Right forelimb (tissue), 1 donor: ENCODE measurements at places on chromosomes 2 and 18.

DNA sequence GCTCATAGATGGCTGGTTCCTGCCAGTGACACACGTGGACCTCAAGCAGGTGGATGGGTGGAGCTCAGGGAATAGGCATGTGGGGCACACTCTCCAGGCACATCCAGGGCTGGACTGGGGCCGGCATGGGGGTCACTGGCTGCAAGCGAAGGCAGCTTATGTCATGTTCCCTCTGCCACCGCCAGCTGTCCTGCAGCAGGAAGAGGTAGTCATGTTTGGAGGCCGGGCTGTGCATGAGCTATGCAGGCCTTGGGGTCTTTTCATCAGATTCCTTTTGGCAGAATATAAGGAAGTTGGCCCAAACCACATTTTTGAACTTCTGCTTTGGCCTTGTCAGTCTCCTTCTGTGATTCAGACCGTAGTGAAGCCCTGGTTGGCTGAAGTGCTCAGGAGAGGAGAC is 61.5 kb downstream of the AGAP1 start:
- no peak for DNase-seq

DNA sequence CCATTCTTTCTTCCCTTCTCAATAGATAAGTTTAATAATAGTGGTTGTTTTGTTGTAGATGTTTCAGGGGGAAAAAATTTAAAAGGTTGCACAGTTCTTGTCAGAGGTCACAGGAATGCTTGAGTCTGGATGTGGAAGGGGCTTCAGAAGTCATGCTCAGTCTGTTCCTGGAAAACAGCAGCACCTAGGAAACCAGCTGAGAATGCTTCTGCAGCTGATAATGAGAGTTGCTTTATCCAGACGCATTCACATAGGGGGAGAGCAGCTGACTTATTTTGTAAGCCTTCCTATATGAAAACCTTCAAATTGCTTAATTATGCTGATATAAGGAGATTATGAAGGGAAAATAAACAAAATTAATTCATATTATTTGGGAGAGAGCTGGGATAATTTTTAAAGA is 235.5 kb downstream of the GULP1 start:
- DNase-seq = no peak

- no peak for DNase-seq
Measured at GRCh38 chr2:135091681-135092080, 39.6 kb downstream of the RAB3GAP1 start.

DNA sequence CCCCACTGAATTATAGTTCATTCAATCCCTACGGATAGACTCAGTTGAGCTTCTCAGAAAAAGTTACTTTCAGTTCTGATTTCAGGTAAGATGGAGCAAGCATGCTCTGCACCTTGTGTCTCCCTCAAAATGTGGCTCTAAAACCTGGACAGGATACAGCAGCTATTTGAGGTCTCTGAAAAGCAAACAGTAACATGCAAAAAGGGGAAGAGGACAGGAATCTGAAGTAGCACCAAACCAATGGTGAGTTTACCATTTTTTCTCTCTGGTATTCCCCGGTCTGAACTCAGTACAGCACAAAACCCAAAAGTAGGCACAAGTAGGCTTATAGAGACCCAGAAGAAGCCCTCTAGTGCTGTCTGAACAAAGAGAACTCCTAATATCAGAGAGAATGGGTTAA is 34.1 kb downstream of the LANCL1 start:
- DNase-seq = no peak

GRCh38 chr2:234761910-234762309 is 189.9 kb upstream of the SH3BP4 start:
- no peak for DNase-seq

- DNase-seq = no peak
Measured at GRCh38 chr2:238269741-238270140, 18.7 kb downstream of the PER2 start.

DNA sequence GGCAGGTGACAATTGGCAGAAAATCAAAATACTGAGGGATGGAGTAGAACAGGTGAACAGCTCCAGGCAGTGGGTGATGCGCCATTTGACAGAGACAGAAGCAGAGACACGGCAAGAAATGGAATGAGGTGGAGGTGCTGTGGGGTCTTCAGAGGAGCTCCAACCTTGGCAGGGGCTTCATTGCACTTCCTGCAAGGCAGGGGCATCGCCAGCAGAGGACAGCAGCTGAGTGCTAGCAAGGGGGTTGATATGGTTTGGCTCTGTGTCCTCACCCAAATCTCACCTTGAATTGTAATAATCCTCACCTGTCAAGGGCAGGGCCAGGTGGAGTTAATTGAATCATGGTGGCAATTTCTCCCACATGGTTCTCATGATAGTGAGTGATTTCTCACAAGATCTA is 42.8 kb downstream of the CCDC68 start:
- DNase-seq = no peak

DNA sequence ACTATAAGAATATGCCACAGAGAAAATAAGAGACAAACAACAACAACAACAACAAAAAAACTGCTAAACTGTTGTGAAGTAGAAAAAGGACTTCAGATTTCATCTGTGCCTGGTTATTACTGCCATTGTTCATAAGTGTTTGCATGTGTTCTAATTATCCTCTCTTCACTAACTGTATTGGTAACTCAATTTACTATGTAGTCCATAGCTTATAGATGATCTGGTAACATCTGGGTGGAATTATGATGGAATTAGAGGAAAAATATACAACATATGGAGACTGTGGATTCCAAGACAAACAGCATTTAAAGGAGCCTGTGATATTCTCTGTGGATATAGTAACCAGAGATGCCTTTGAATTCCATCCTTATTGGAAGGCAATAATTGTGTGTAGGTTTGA is 1891.5 kb upstream of the PIK3C3 start:
- DNase-seq = no peak

- peak; percentile 40 for DNase-seq
Measured at GRCh38 chr2:239179851-239180371, 220.9 kb downstream of the HDAC4 start.

DNA sequence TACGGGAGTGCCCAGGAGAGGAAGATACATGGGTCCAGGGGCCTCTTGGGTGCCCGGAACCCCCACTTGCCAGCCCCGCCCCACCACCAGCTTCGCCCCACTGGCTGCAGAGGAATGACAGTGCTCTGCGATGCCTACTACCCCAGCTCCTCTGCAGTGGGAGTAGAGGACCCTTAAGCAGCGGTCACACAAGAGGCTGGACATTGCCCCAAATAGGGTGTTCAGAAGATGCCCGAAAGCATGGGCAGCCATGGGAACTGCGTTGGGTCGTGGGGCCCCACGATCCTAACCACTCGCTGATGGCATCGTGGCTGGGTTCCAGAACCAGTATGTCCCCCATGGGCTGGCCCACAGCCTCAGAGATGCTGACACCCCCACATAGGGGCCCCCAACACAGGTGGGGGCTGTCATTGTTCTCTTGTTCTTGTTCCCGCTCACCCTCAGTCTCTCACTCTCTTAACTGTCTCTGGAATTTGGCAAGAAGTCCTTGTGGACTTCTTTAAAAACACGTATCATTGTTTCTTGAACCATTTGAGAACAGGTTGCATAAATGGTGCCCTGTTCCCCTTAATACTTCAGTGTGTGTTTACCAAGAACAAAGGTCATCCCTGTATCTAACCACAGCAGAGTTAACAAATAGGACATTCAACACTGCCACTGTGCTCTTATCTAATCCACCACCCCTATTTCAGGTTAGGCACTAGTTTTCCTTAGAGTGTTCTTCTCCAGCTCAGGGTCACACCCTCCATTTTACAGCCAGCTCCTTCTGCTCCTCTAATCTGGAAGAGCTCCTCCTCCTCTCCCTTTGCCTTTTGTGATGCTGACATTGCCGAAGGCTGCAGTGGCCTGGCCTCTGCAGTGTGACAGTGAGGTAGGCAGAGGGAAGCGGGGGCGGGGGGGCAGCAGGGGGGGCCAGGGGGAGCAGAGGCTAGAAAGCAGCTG is 76.3 kb downstream of the STPG4 start:
- no peak for DNase-seq

GRCh38 chr2:49278561-49278960 is 124.2 kb upstream of the FSHR start:
- no peak for DNase-seq

- DNase-seq = no peak
Measured at GRCh38 chr2:112800881-112801583, 16.7 kb upstream of the IL1A start.

DNA sequence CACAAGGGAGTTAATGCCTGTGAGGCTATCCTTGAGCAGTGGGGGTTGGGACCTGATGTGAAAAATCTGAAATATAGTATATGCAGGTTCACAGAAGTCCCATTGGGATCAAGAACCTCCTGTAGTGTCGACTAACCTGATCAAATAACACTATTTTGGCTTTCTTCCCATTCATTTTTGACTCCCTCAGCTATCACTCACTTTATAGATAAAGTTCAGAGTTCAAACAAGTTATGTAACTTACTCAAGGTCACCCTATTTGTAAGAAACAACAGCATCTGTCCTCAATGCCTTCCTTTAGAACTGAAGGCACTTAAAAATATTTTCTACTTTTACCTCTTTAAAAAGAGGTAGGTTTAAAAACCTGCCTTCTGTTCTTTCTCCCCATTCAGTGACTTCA is 341.6 kb downstream of the DPP10 start:
- DNase-seq = no peak

DNA sequence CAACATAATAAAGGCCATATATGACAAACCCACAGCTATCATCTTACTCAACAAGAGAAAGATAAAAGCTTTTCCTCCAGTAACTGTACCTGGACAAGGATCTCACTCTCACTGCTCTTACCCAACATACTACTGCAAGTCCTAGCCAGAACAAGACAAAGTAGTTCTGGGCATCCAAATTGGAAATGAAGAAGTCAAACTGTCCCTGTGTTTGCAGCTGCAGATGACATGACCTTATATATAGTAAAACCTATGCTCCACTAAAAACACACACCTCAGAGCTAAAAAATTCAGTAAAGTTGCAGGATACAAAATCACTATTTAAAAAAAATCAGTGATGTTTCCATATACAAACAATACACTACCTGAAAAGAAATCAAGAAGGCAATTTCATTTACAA is 32.2 kb downstream of the USP34 start:
- DNase-seq = no peak

DNA sequence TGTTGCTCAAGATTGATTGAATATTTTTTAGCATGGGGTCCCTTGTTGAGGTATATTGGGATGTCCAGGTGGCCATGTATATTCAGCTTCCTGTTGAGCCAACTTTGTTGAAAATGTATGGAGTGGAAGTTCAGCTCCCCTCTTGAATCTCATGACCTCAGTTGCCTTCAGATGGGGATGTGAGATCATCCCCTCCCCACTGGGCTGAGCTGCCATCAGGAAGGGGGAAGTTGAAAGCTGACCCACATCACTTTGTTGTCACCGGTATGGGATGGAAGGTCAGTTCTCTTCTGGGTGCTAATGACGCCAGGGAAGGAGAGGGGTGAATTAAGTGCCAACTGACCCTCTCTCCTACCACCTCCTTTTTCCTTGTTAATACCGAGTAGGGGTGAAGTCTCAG is 33.9 kb downstream of the ACOXL start:
- no peak for DNase-seq

DNA sequence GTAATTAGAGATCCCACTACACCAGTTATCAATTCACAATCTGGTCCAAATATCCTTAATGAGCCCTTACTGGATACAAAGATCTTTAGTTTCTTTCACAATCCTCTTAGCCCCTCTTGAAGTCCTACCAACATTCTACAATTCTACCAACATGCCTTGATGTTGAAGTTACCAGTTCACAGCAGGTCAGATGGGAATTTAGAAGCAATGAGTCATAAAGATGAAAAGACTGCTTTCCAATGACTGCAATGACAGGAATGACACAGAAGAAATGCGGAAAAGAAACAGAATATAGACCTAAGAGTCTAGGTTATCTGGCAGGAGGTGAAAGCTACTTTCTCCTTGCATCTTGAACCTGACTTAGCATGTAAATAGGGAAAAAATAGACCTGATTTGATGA is 24.5 kb downstream of the RTTN start:
- DNase-seq = no peak

- peak; percentile 47 for DNase-seq
Measured at GRCh38 chr2:28080911-28081310, 190.4 kb downstream of the BABAM2 start.

DNA sequence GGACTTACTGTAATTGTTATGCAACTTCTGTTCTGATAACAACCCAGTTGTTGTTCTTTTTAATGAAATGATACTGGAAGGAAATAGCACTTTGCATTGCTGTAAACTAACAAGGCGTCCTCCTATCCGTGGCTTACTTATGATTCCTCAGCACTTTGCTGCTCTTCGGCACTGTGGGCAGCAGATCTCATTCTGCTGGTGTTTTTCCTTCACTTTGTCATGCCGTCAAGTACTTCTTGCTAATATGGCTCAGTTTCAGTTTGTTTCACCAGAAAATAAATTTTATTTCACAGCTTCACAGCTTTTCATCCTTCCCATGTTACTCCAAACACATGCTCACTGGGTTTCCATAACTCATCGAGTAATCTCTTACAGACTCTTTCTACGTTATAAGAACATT is 289.3 kb downstream of the MEIS1 start:
- DNase-seq = no peak
